Fibroblast of skin of left quadriceps (primary cell): ENCODE measurements at places on chromosomes 5 and 9.

DNA sequence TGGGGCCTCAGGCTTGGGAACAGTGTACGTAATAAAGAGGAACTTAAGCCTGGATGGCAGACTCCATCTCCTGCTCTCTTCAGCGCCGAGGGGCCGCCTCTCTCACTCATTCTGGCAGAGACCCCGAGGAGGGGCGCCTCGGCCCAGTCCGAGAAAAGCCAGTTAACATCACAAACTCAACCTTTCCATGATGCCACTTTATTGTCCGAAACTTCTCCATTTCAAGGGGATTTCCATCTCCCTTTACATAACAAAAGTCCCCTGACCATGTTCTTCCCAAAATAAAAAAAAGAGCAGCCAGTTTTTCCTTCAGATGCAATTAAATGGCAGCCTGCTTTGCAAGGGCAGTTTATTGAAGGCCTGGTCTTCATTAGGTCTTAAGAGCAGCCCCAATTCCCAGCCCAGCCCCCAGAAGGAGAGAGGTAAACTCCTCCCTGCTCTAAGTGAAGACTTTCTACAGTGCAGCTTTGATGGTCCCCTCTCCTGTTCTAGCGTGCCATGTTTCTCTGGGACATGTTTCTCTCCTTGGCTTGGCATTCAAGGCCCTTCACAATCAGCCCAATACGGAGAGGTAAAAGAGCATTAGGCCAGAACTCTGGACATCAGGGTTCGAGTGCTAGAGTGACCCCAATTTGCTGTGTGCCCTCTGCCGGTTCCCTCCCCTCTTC lies 19.5 kb upstream of the RAB14 start:
- no peak for DNase-seq

DNA sequence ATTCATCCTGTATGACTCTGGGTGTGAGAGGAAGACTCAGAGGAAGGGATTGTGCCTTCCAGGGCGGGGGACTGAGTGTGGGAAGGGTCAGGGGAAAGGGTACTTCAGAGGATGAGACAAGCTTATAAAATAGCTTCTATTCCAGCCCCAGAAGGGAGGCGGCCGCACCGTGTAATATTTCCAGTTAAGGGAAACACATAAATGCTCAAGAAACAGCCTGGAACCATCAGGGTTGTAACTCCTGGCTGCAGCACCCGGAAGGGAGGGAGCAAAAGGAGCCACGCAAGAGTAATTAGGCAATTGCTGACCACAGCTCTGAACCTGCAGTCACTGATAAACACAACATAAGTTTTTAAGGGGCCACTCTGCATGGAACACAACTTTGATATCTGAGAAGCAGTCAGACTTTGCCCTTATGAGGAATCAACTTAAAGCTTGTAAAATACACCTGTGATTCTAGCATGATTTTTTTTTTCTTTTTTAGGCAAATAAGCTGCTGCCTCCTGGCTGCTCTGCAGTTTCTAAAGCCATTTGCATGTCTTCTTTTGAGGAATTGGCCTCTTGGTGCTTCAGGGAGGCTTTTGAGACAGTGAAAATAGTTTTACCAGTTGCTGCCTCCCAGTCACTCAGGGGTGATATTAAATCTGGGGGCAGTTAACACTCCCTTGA lies 382.7 kb downstream of the ENC1 start:
- no peak for DNase-seq

- DNase-seq: no peak
These were observed 20.4 kb upstream of the ZBTB43 start for GRCh38 chr9:126784401-126784800.

GRCh38 chr9:27487128-27487640 lies 36.9 kb upstream of the IFNK start:
- peak; percentile 18 for DNase-seq

GRCh38 chr9:93307468-93308157 lies 123.7 kb downstream of the WNK2 start:
- DNase-seq: no peak

GRCh38 chr5:157026789-157027424 lies 32.0 kb downstream of the HAVCR1 start:
- no peak for DNase-seq

DNA sequence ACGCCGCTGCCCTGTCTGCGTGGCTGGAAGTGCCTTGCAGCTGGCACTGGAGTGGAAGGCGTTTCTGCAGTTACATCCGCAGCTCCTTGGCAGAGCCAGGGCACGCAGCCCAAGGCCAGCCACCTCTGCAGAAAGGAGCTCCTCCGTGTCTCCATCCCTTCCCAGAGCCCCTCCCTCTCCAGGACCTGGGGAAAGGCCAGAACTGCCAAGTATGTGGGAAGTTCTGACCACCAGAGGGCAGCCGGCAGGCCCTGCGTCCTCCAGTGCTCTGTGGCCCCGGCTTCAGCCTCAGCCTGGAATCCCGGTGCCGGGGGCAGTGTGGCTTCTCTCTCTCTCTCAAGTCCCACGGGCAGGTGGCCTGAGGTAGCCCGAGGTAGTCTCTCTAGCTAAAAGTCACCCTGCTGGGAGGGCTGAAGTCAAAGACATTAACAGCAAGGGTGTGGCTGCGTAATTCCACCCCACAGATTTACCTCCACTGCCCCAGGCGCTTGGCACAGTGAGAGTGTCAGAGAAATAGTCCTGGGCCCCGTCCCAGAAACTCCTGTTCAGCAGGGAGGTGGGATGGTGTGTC lies 101.7 kb upstream of the FCN2 start:
- DNase-seq: no peak

GRCh38 chr5:82205005-82205404 lies 73.1 kb downstream of the RPS23 start:
- no peak for DNase-seq

DNA sequence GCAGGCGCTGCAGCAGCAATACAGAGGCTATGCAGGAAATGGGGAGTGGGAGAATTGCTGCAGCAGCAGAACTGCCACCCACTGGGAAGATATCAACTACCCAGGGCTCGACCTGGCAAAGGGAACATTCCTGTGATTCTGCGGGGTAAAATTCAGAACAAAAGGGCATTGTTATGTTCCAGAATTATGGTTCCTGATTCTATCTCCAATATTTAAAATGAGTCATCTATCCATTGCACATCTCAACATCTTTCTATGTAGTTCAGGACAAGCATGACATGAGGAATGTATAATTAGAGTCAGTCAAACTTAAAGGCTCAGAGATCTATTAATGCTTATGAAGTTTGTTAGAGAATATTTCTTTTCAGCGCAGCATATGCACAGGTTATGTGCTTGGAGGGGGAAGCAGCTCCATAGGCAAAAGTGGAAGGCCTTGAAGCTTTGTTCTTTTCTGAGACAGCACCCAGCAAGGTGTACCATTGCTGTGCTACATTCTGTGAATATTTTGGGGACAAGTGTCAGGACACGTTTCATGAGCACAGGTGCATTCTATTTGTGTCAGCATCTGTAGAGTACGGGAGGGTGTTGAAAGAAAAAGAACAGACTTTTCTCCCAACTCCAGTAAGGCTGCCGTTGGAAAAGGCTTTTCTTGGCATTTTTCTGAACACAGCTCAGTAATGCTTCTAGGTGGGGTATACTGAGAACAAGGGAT lies 395.6 kb upstream of the MPDZ start:
- DNase-seq: no peak

DNA sequence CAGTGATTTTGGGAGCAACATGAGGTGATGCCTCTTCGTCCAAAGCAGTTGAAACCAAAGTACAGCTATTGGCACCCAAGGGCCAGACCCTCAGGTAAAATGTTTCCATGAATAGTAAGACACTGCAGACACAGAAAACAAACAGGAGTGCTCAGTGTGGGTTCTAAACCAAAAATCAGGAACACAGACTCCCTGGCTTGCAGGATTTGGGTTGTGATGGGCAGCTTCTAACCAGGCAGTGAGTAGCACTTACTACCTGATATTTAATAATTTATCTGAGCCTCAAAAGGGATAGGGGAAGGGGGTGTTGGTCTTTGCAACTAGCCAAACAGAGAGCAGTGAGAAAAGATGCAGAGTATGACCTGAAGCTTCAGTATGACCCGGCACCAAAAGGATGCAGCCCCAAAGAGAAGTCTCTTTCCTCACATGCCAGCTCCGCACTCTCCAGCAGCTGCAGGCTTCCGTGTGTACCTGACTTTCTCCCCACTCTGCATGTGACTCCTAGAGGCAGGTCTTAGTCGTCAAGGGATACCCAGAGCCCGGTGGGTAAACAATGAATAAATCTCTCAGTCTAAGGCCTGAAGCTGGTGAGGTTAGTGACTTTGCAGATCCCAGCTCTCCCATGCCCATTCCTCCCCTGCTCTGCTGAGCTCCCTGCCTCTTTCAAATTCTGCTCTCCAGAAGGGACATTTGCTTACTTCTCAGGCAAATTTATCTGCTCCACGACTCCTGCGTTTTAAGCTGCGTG lies 105.4 kb upstream of the SPOCK1 start:
- no peak for DNase-seq

DNA sequence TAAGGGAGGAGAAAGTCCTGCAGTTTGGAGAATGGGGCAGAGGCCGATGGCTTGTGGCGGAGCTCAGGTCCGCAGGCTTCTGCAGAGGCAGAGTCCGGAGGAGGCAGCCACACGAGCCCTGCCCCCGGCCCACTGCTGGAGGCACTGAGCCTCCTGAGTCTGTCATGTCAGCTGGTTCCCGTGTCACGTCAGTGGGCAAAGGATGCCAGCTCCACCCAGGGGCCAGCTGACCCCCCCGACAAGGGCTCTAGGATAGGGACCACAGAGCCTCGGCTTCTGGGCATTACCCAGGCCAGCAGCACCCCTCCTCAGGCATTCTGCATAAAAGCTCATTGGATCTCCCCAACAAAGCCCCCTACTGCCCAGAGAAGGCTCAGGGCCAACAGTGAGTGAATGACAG lies 8.5 kb downstream of the SH3PXD2B start:
- no peak for DNase-seq

GRCh38 chr5:149999866-150000255 lies 593 bp downstream of the TIGD6 start:
- DNase-seq: no peak

DNA sequence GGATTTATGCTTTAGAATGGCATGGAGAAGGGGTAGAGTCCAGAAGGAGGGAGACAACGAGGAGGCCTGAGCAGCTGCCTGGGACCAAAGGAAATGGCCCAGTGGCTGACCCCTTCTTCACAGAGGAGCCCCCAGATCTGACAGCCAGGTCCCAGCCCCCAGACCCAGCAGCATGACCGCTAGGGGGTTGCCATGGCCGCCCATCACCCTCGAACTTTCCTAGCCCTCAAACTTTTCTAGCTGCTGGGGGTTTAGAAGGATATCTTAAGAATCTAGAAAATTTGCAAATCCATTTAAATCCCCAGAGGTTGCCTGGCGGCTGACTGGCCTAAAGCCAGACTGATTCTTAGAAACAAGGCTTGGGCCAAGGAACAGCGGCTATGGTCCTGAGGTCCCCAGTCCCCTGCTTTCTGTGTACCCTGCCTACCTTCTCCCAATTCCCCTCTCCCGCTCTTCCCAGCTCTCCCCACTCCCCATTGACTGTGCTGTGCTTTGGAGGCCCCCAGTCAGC lies 972 bp downstream of the PDGFRB start:
- no peak for DNase-seq

GRCh38 chr9:37446401-37446800 lies 18.8 kb downstream of the ZBTB5 start:
- no peak for DNase-seq

DNA sequence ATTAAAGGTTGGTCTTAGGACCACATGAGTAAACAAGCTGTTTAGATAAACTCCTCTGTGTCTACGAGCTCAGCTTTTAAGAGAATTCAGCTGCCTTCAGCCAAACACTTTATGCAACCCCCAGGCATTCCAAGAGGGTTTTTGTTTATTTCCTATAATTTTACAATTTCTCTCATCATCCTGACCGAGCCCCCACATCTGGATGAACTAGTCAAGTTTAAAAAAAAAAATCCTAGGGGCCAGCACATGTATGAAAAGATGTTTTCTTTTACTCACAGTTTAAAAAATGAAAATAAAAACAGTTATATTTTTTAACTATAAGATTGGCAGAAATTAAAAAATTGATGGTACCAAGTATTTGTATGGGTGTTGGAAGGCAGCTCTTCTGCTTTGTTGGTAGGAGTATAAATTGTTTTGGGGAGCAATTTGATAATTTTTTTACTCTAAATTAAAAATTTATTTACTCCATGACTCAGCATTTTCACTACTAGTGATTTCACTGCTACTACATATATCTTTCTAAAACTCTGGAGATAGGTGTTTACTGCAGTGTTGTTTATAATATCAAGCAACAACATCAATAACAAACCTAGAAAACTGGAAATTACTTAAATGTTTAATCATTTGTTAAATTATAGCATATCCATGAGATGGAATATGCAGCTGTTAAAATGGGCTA lies 18.1 kb downstream of the YTHDC2 start:
- DNase-seq: no peak

GRCh38 chr5:159807586-159807985 lies 108.7 kb upstream of the ADRA1B start:
- no peak for DNase-seq

DNA sequence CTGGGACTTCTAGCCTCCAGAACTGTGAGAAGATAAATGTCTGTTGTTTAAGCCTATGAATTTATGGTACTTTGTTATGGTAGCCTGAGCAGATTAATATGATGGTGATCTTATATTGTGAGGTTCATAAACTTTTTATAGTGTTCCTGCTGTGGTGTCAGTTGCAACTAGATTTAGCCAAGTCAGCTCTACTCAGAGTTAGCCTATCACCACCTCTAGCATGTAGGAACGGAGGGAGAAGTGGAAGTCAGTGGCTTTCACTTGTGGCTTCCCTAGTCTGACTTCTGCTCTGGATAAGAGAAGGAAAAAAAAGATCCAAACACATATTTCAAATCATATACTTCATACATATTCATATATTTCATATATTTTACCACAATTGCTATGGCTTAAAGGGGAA lies 6.6 kb downstream of the POC5 start:
- DNase-seq: no peak
